Aorta (tissue), 5 donors: ENCODE measurements at places on chromosomes 3 and 15. TPM values are rescaled to one million over a fixed set of nuclear protein-coding genes. Genes with fewer than 3 reads are reported as not detected.

- no peak for DNase-seq
Measured at GRCh38 chr15:96058103-96058851, 272.2 kb upstream of the NR2F2 start.

DNA sequence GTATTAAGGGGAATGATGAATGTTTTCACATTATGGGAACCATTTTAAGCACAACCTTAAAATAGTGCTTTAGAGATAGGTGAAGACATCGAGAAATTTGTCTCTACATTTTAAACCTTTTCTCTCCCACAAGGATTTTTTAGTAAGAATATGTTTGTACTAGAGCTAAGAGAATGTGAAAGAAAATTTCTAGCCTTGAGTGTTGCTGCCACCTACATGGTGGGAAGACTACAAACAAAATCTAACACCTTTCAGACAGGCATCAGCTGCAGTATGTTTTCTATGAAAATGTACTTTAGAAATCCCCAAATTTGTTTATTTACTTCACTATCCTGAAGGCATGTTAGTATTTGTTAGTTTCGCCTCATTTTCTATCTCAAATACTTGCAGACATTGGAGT lies 247.4 kb downstream of the WDR72 start:
- no peak for DNase-seq

GRCh38 chr3:73513260-73513659 lies 111.5 kb downstream of the PDZRN3 start:
- DNase-seq = no peak

The EOGT gene
- total RNA-seq = 104 TPM
